ENCODE measurements at places on chromosomes 7 and 10.

- DNase-seq = no peak
Measured at GRCh38 chr7:115319541-115319940, 397.6 kb downstream of the MDFIC start.

DNA sequence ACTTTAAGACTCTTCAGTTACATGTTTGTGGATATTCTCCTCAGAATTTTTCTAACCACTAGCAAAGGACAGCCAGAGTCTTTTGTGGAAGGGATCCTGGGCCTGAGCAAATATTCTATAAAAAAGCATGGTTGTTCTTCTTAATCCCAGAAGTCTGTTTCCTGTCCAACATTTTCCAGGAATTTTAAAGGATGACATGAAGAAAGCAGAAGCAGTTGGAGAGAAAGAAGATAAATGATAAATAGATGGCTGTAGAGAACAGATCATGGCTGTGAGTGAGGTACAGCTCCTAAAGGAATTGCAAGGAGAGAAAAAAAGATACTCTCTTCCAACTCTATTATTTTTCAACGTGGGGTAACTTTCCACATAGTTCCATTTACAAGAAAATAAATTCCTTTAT lies 91.8 kb upstream of the STEAP4 start:
- no peak for DNase-seq

GRCh38 chr7:36630112-36630650 lies 94.1 kb downstream of the AOAH start:
- no peak for DNase-seq

DNA sequence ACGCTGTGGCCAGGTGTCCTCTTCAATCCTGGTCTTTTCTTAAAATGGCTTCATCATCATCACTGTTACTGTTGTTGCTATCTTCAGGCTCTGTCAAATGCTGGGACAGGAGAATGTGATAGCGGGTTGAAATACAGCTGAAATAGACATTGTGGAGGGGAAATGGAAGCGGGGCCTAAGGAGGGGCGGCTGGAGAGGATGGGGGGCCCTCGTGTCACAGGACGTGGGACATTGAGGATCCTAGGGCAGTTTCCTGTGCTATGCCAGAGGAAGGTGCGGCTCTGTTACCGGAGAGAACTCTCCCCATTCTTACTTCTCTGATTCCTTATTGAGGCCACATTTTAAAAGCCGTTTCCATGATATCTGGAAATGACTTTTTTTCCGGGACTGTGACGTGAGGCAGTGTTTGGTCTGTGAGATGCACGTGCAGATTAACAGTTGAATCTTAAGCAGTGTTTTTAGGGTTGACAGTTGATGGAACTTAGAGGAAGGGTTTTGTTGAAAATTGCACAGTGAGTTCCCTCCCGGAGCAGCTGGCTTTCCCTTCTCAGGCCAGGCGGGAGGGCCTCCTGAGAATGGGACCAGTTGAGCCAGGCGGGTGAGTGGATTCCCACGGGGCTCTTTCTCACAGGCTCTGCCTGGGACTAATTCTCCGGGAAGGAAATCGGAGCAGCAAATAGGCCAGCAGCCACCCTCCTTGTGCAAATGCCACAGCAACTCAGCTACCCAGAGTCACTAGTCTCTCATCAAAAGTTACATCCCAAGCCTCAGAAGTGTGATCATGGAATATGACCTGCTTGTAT lies 125.2 kb downstream of the TACC2 start:
- DNase-seq = no peak

DNA sequence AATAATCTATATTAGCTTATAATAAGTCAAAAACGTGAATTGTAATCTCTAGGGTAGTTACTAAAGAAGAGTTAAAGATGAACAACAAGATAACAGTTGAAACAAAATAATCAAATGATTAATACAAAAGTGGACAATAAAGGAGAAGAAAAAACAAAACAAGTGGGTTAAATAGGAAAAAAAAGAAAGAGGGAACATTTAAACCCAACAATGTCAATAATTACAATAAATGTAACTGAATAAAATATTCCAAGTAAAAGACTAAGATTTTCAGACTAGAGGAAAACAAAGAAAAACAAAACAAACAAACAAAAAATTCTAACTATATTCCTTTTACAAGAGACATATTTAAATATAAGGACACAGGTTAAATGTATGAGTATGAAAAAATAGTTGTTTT lies 38.0 kb upstream of the ZEB1 start:
- DNase-seq = no peak
